ENCODE measurements at places on chromosomes 5 and 9. TPM values are rescaled to one million over a fixed set of nuclear protein-coding genes. Genes with fewer than 3 reads are reported as not detected.

Gene PAEP
- total RNA-seq: not detected

GRCh38 chr5:74392711-74393351 is 247.7 kb downstream of the ENC1 start:
- DNase-seq: no peak
- H3K27me3 ChIP-seq: peaks cover 27% of the 10 kb centered on the region
- no peak overlapping the region for H3K27ac ChIP-seq
- no peaks in the 10 kb centered on the region for H3K36me3 ChIP-seq
- H3K4me1 ChIP-seq: peaks cover 20% of the 10 kb centered on the region

DNA sequence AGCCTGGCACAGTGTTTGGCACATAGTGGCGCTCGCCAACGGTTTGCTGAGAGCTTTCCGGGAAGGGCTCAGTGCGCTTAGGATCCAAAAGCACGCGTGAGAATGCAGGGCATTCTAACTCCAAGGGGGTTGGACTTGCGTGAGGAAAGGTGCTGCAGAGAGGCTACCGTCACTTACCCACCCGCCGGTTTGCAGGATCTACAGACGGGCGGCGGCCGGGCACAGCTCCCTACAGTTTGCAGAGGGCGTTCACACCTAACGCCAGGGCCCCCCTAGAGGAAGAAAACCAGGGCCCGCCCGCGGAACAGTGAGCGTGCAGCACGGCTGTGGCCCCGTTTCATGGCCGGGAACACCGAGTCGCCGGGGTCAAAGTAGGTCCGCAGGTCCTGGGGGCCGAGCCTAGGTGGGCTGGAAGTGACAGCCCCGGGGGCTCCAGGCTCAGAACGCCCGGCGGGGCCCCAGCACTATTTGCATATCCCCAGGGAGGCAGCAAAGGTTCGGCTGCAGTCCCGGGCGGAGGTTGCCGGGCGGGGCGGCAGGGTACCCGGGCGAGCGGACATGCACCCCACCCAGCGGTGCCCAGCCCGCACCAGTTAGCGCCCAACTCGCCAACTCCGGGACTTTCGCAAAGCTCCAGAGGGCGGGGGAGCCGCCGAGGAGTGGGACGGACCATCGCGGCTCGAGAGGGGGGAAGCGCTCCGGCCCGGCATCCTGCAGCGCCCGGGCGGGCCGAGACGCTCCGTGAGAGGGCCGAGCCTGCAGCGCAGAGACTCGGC is 526 bp upstream of the GALNT10 start:
- H3K4me1 ChIP-seq: peaks cover 43% of the 10 kb centered on the region
- H3K27me3 ChIP-seq: peaks cover 54% of the 10 kb centered on the region
- no peak overlapping the region for H3K27ac ChIP-seq
- H3K36me3 ChIP-seq: no peaks in the 10 kb centered on the region

Gene LMX1B
- total RNA-seq: not detected

Gene PCDHGB1
- 8.9 TPM for total RNA-seq

GRCh38 chr9:106874652-106875051 is 11.7 kb downstream of the ZNF462 start:
- H3K4me1 ChIP-seq: peaks cover 90% of the 10 kb centered on the region
- H3K36me3 ChIP-seq: no peaks in the 10 kb centered on the region
- H3K27me3 ChIP-seq: no peaks in the 10 kb centered on the region
- no peak for DNase-seq
- no peak overlapping the region for H3K4me3 ChIP-seq

GRCh38 chr5:174431504-174431903 is 292.9 kb upstream of the MSX2 start:
- no peaks in the 10 kb centered on the region for H3K36me3 ChIP-seq
- H3K4me3 ChIP-seq: no peak overlapping the region
- DNase-seq: no peak
- H3K4me1 ChIP-seq: no peaks in the 10 kb centered on the region
- H3K27me3 ChIP-seq: no peaks in the 10 kb centered on the region
- no peak overlapping the region for H3K27ac ChIP-seq

GRCh38 chr9:131262327-131263032 is 13.8 kb downstream of the FAM78A start:
- H3K4me1 ChIP-seq: no peaks in the 10 kb centered on the region
- H3K27ac ChIP-seq: no peak overlapping the region
- no peak for DNase-seq

DNA sequence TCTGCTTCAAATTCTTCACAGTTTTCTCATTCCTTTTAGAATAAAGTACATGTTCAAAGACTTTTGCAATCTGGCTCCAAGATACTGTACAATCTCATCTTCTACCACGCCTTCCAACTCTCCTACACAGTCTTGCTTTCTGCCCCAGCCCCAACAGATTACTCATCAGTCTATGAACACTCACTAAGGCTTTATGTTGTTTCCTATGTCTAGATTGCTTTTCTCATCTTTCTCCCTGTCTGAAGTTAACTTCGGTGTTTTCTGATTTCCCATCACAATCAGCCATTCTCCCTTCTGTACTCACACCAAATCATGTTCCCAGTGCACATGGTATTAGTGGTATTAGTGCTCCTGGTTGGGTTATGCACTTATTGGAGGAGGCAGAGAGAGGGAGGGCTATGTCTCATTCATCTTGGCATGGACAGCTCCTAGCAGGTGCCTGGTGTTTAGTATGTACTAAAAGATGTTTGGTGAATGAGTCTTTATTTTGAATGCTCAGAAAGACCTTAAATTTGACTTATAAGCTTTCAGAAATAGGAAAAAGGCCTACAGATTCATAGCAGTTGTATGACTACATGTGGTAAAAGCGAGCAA is 44.0 kb upstream of the ZNF608 start:
- no peak overlapping the region for H3K27ac ChIP-seq
- no peaks in the 10 kb centered on the region for H3K27me3 ChIP-seq
- DNase-seq: no peak
- H3K4me1 ChIP-seq: no peaks in the 10 kb centered on the region
- H3K4me3 ChIP-seq: no peak overlapping the region

DNA sequence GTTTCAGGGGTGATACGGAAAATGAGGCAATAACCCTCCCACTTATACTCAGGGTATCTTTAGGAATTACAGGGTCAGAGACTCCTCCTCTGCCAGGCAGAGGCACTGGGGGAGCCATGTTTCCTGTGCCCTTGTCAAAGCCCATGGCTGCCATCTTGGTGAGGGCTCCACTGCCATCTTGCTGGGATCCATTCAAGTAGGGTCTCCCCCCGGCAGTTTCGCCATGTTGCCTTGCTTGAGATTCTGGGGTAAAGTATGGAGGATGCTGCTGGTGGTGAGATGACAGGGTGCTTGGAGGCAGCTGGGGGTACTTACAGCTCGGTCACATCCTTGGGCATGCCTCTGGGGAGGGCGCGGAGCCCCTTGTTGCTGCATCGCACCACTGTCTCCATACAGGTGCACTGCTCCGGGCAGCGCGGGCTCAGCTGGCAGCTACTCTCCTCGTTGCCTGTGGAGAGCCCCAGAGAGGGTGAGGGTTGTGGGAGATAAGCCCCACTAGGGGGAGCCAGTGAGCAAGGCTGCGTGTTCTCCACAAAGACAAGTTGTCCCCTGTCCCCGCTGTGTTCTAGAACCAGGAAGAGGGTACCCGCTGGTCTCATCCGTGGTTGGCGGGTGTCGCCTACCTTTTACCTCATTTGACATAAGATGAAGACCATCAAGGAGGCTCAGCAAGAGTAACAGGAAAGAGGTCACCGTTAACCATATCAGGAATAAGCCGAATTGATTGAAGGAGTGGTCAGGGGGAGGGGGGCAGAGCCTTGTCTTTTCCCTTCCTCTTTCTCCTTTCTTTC is 169.0 kb upstream of the PANK3 start:
- DNase-seq: peak; percentile 89
- no peak overlapping the region for H3K27ac ChIP-seq
- no peak overlapping the region for H3K4me3 ChIP-seq
- H3K36me3 ChIP-seq: no peaks in the 10 kb centered on the region
- no peaks in the 10 kb centered on the region for H3K27me3 ChIP-seq

DNA sequence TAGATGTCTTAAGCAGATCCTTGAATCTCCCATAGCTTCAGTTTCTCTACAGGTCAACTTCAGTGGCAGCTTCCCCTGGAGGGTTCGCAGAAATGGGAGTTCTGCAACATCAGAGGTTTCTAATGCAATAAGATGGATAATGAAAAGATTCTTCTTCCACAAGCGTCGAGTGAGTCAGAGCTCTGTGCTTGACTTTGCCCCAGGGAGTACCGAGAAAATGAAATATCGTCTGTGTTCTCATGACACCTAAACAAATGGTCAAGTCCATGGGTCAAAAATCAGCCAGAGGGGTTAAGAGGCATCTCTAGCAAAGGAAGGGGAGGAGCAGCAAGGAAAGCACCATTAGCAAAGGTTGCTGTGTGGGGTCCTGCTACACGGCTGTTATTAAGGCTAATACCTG is 3.2 kb upstream of the ADRA1B start:
- no peak overlapping the region for H3K27ac ChIP-seq
- peaks cover 14% of the 10 kb centered on the region for H3K4me1 ChIP-seq
- DNase-seq: no peak
- no peaks in the 10 kb centered on the region for H3K36me3 ChIP-seq
- no peak overlapping the region for H3K4me3 ChIP-seq
- H3K27me3 ChIP-seq: peaks cover 36% of the 10 kb centered on the region

- H3K4me1 ChIP-seq: no peaks in the 10 kb centered on the region
- H3K27ac ChIP-seq: no peak overlapping the region
- DNase-seq: no peak
- H3K36me3 ChIP-seq: no peaks in the 10 kb centered on the region
These were observed 52.1 kb upstream of the ERBIN start for GRCh38 chr5:65874241-65874640.

Gene POC5
- 25.9 TPM for total RNA-seq

All from GM23338 (cell line).